Stimulated activated CD8-positive, alpha-beta memory T cell treated with anti-CD3 and anti-CD28 coated beads, Interleukin-4, amount 100 ng/mL, for 1 hour (primary cell): ENCODE measurements at places on chromosomes 11 and 22.

DNA sequence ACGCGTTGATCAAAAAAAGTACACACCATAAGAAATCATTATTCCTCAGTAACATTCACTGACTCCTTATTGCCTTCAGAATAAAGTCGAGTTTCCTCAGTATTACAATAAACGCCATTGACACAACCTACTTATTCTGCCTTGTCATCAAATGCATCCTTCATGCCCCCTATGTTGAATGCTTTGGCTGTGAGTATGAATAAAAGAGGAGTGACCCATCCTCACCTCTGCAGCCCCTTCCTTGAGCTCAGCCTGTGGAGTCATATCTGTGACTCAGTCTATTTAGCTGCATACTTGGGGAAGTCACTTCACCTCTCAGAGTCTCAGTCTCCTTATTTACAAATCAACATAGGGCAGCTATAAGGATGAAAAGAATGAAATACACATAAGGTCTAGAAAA is 65.1 kb downstream of the USP35 start:
- DNase-seq = no peak

- DNase-seq = no peak
Measured at GRCh38 chr11:102323542-102324251, 6.4 kb downstream of the BIRC3 start.

DNA sequence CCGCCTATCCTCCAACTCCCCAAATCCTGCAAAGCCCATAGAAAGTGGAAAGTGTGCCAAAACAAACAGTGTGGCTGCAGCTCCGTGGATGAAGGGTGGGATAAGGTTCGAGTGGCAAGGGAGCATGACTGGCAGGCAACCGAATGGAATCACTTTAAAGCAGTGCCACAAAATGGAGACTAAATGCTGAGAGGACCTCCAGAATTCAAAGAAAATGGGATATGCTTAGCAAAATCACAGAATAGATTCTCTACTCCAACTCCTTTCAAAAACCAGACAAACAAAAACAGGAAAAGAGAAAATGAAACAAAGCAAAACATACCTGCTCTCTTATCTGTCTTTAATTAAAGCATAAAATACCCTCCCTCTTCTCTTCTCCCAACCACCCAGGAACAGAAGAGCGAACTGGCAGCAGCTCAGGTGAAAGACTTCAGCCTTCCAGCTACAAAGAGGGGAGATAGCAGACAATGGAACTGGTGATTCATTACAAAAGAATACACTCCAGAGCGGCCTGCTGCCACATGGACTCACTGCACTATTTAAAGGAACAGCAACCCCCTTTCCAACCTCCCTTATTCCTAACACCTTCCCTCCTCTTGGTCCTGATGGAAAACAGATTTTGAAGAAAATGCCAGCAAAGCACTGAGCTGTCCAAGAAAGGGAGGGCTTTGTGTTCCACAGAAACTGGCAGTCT is 118.5 kb downstream of the APOL5 start:
- DNase-seq = no peak

DNA sequence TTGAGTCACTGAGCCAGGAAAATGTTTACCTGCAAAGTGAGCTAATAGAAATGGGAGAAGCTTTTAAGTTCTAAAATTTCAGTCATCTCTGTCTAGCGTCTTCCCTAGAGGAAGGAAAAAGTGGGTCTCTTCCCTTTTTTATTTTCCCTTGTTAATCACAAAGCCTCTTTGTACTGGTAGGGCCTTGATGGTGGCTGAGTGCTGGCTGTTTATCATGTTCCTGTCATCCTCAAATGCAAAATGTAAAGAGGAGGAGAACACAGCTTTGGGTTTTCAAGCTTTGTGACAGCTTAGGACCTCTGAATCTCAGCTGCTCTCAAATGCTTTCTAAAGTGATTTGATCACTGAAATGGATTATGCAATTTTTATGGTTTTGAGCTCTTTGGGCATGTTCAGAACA is 222.0 kb downstream of the TMEM135 start:
- DNase-seq = no peak

DNA sequence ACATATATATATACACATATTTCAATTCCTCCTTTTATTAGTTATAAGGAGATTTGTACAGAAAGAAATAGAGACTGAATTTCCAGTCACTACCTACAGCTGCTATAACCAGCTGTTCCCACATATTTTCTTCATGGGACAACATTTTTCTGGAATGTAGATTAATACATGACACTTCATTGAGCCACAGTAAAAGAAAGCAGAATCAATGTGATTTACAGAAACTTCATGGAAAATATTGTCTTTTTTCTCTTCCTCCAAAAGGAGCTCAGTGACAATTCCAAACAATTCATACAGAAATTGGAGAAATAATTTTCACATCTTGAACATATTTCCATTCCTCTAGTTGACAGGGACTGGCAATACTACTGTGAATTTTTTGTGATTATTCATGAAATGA is 249.2 kb downstream of the DLG2 start:
- DNase-seq = no peak

GRCh38 chr11:102614485-102614884 is 10.6 kb downstream of the MMP20 start:
- DNase-seq = no peak

GRCh38 chr11:17988465-17988864 is 24.4 kb downstream of the SERGEF start:
- DNase-seq = no peak

DNA sequence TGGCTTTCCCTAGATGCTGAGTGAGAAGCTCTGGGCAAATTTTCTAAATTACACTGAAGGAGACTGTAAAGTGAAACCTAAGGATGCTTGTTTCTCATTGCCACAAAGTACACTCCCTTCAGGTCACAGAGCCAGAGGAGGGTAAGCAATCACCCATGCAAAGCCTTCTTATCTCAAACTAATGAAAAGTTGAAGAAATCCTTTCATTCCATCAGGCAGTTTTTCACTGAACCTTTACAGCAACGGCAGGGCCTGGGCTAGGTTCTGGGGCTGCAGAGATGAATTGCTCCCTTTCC is 106.2 kb downstream of the RASSF10 start:
- no peak for DNase-seq

- no peak for DNase-seq
Measured at GRCh38 chr22:34878171-34878570, 187.8 kb upstream of the ISX start.

GRCh38 chr11:121452609-121453150 is at the start of gene SORL1-AS1:
SORL1-AS1 (minus strand) TSS chr11:121452967.
- DNase-seq = no peak

DNA sequence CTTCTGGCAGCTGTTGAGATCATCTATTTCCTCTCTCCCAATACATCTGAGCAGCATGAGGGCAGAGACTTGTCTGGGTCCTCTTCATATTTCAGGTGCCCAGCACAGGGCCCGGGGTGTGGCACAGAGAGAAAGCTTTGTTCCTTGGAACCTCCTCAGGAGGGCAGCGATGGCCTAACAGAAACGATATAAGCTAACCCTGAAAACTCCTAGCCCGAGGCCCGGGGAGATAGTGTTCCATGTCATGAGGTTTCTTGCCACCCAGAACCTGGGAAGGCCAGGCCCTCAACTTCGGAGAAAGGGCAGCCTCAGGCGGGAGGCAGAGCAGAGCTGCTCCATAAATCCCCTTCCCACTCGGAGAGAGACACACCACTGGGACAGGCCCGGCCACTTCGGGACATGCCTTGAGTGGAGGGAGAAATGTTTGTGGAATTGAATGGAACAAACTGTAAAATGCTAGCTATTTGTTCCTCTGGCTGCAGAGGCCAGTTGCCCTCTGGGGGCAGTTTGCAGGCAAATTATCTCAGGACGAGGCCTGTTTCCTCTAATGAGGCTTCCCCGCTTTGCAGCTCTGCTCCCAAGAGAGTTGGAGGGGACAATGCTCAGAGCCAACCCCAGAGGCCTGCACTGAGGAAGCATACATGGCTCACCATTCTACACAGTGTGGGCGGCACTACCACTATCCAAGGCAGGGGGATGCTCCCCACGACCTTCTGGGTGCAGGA is 11.6 kb downstream of the ARRB1 start:
- no peak for DNase-seq
